ENCODE measurements at places on chromosomes 3 and 15.

DNA sequence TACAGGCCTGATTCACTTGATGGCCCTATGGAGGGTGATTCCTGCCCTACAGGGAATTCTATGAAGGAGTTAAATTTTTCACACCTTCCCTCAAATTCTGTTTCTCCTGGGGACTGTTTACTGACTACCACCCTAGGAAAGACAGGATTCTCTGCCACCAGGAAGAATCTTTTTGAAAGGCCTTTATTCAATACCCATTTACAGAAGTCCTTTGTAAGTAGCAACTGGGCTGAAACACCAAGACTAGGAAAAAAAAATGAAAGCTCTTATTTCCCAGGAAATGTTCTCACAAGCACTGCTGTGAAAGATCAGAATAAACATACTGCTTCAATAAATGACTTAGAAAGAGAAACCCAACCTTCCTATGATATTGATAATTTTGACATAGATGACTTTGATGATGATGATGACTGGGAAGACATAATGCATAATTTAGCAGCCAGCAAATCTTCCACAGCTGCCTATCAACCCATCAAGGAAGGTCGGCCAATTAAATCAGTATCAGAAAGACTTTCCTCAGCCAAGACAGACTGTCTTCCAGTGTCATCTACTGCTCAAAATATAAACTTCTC, 43.6 kb downstream of the BLM start:
- no peak for DNase-seq

GRCh38 chr3:10419637-10420232, 85.7 kb downstream of the ATP2B2 start:
- no peak for DNase-seq

DNA sequence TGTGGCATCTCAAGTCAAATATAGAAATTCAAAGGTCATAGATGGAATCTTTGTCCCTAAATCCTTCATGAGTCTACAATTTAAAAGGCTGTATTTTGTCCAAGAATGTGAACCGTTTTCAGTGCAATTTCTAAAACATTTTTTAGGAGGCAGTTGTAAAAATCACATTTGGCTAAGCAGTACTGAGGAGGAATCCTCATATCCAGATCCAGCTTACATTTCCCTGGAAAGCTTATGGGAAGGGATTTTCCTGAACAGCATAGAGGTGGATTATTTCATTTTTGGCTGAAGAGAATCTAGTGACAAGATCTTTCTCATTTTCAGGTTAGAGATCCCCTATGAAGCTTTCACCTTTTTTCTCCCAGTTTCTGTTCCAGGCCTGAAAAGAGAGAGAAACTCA, 178.4 kb downstream of the POLR2M start:
- no peak for DNase-seq

- no peak for DNase-seq
These were observed 927 bp upstream of the FYTTD1 start for GRCh38 chr3:197748597-197749314.

- no peak for DNase-seq
These were observed 23.8 kb downstream of the MEIS2 start for GRCh38 chr15:37076543-37076942.

GRCh38 chr3:79199966-79200365, 567.8 kb downstream of the ROBO1 start:
- no peak for DNase-seq

DNA sequence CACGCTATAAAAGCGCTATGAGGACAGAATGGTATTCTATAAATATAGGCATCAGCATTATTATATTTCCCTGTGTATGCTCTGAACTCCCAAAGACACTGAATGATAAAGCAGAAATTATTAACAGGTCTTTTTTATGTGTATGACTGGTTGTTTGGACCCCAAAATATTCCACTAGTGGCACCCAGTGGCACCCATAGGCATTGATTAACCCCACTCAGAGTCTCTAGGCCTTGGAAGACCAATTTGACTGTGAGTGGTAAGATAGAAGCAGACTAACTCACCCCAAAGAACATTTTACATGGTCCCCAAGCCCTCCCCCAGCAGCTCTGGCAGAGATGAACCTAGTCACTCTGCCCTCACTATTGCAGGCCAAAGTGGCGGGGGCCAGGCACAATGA, 45.4 kb upstream of the UBE2E1 start:
- DNase-seq = no peak

DNA sequence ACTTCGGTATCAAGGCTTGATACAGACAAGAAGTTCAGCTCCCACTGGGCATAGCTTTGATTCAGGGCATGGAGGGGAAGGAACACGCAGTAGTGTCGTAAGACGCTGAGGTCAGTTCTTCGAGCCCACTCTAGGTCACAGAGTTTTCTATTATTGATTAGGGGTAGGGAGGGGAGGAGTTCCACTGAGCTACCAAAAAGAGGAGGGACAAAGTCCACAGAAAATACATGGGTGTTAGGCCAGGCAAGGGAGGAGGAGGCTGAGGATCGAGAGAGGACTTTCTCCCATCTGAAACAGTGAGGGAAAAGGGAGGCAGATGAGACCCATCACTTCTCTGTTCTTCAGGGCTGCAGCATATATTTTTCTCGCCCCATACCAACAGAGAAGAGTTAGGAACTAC, 75.1 kb upstream of the GUCA1C start:
- DNase-seq = no peak

DNA sequence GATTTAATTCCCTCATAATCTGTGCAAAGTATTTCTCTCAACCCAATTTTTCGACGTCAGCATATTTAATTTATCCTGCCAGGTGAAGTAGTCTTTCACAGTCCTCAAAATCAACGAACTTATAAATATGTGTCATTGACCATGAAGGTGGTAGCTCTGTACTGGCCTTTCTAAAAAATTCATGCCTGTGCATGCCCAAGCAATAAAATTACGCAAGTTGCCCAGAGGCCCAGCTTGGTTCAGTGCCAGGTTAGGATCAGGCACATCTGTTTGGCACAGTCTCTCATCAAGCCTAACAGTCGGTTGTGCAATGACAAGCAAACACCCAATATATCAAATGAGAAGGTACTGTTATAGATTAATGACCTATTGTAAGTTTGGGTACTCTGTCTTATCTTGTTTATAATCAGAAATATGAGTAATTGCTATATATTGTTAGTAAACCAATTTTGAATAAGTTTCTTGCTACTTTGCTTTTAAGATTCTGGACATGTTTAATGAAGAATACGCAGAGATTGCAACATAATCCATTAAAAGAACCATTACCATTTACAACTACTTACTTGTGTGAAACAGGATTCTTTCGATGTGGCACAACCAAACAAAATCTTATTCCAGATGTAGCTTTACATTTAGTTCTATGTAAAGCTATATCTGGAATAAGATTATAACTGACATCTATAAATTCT, 159.0 kb upstream of the IL12A start:
- DNase-seq = peak; percentile 44

DNA sequence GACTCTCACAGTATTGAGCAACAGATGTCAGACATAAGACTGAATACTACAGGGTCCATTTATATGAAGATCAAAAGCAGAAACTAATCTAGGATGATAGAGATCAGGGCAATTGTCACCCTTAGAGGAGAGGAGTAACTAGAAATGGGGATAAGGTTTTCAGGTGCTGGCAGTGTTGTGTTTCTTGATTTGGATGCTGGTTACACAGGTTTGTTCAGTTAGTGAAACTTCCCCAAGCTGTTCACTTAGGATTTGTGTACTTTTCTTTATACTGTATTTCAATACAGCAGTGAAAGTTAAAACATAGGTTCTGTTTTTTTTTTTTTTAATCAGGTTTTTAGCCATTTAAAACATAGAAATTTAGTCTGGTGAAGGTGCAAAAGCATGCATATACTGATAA, 39.1 kb upstream of the CMTM7 start:
- DNase-seq = no peak

DNA sequence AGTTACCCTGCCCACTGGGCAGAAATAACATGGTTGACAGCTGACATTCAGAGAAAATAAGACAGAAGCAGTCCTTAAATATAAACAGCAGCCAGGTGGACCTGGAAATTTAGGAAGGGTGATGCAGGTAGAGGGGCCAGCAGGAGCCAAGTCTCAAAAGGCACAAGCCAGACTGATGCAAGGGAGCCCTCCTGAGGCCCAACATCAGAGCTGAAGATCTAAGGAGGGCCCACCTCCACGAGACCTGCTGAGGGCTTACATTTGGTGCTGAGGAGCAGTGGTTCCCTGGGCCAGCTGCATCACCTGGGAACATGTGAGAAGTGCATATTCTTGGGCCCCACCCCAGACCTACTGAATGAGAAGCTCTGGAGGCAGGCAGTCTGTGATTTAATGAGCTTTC, 105.5 kb upstream of the TRIM42 start:
- no peak for DNase-seq

GRCh38 chr3:4735243-4735642, 242.1 kb downstream of the ITPR1 start:
- no peak for DNase-seq

DNA sequence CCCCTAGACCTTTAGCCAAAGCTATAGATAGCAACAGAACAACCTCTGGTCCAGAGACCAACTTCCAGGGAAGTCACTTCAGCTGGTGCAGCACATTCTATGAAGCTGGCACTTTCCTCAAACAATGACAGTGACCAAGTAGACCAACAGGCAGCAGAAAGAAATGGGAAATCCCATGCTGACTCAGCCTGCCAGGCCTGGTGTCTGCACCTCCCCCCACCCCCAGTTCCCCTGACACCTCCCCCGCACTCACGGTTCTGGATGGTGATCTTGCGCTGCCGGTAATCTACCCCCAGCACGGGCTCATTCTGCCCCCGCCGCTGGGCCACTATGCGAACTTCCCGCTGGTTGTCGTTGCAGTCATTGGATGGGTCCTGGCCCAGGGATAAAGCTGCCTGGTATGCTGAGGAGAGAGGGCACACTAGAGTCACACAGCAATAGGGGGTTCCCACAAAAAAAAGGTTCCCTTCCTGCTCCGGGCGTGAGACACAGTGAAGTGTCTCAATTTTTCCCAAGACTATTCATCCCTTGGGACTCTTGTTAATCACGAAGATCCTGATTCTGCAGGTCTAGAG, 17.0 kb downstream of the ILDR1 start:
- no peak for DNase-seq

- DNase-seq = no peak
These were observed 723.9 kb upstream of the ZNF385D start for GRCh38 chr3:22474706-22475445.

GRCh38 chr3:54859184-54859583, 68.7 kb downstream of the LRTM1 start:
- no peak for DNase-seq
